ENCODE measurements at places on chromosomes 11 and 22. TPM values are rescaled to one million over a fixed set of nuclear protein-coding genes. Genes with fewer than 3 reads are reported as not detected.

The SOX10 gene
- not detected for total RNA-seq

The C22orf31 gene
- total RNA-seq: not detected

The MYBPC3 gene
- total RNA-seq: not detected

The CASP5 gene
- total RNA-seq: 1.4 TPM

DNA sequence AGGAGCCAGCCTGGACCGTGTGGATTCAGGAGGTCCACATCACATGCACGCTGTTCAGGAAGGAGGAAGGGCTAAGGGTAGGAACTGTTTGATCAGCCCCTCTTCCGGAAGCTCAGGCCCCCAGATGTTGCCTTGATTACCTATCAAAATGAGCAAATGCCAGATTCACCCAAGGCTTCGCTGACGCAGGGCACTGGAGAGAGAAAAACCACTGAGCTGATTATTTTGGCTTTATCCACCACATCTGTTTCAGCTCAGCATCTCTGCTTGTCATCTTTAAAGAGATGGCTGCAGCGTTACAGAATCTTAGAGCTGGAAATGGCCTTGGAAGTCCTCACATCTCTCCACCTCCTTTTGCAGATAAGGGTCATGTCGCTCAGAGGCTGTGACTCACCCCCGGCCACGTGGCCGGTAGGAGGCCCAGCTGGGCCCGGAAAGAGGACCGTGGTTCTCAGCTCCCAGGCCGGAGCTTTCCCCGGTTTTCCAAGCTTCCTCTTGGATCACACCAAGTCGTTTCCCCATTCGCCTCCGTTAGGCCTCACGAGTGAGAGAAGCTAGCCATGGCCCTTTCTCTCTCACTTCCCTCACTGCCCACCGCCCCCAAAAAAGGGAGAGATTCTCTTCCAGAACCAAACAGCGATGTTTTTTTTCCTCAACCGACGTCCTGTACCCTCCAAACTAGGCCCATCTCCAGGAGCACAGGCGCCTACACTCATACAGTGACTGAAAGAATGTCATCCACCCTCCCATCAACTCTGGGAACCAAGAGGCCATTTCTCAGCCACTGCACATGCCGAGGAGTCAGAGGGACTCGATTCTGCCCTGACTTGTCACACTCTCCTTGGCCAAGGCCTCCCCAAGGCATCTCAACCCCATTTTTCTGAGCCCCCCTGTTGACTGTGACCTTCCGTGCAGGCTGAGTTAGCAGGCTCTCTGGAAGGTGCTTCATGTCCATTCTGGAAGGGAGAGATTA, 37.6 kb downstream of the LIF start:
- peak; percentile 87 for DNase-seq

DNA sequence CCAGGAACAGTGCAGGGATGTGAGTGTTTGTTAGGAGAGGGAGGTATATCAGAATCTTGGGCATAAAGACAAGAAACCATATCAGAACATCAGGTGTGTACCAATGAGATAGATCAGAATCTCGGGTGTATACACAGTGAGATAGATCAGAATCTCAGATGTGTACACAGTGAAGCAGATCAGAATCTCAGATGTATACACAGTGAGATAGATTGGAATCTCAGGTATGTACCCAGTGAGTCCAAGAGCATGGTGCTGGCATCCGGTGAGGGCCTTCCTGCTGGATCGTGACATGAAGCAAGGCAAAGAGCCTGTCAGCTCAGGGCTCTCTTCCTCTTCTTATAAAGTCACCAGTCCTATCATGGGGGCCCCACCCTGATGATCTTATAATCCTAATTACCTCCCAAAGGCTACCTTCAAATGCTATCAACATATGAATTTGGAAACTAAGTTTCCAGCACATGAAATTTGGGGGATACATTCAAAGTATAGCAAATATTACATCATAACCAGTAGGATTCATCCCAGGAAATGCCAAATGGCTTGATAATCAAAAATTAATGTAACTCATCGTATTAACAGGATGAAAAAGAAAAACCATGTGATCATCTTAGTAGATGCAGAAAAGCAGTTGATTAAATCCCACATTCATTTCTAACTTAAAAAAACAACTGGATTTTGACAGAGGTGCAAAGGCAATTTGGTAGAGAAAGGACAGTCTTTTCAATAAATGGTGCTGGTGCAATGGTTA, 28.6 kb downstream of the PPARA start:
- DNase-seq: no peak

DNA sequence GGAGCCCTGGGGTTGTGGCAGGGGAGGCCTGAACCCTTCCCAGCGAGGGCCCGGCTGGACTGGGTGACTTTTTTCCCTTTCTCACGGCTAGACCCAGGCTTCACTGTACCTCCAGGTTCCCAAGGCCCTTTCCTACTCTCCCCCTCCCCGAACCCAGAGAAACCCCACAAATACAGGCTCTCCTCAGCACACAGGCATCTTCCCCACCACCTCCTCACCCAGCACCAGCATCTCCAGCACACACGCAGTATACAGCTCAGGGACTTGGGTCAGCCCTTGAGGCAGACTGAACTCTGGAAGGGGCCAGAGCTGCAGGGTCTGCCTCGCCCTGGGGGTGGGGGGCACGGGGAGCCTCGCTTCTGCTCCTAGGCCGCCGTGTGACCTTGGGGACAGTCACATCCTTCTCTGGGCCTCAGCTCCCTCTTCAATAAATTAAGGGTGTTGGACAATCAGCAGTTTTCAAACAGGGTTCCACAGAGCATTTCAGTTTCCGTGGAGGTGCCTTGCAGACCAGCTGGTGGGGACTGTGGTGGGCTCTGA, 4.5 kb downstream of the TMPRSS13 start:
- no peak for DNase-seq

Data from Caco-2 (cell line).